ENCODE measurements at places on chromosomes 11 and 22.

GRCh38 chr11:79062814-79063762, 377.7 kb downstream of the TENM4 start:
- DNase-seq: peak; percentile 48

- DNase-seq: no peak
These were observed 53.4 kb downstream of the FAM181B start for GRCh38 chr11:82680252-82680651.

GRCh38 chr11:77619576-77620198, 17.9 kb downstream of the CLNS1A start:
- peak; percentile 22 for DNase-seq

GRCh38 chr11:47854667-47855066, 6.5 kb upstream of the NUP160 start:
- DNase-seq: no peak

GRCh38 chr11:23058656-23059055, 198.4 kb upstream of the CCDC179 start:
- no peak for DNase-seq
